Caki2 (cell line): ENCODE measurements at places on chromosomes 5 and 9. TPM values are rescaled to one million over a fixed set of nuclear protein-coding genes. Genes with fewer than 3 reads are reported as not detected.
A peak's percentile ranks its signal among the peaks of the same experiment; 100 is the strongest.

The EPB41L4A gene
- total RNA-seq, result 12.6 and 20.7 TPM in 2 replicates

The DPYSL3 gene
- total RNA-seq, result 186 and 226 TPM in 2 replicates

The KIF27 gene
- total RNA-seq, result 0.67 and 4.8 TPM in 2 replicates

The PCA3 gene
- not detected in 2 replicates for total RNA-seq

The TTC16 gene
- total RNA-seq, result 0.67 TPM in 1 of 2 replicates, not detected in the other

The DHX29 gene
- total RNA-seq, result 5.1 and 8.6 TPM in 2 replicates

GRCh38 chr9:109813829-109814228 lies 33.8 kb downstream of the PALM2AKAP2 start:
- DNase-seq, result no peak

DNA sequence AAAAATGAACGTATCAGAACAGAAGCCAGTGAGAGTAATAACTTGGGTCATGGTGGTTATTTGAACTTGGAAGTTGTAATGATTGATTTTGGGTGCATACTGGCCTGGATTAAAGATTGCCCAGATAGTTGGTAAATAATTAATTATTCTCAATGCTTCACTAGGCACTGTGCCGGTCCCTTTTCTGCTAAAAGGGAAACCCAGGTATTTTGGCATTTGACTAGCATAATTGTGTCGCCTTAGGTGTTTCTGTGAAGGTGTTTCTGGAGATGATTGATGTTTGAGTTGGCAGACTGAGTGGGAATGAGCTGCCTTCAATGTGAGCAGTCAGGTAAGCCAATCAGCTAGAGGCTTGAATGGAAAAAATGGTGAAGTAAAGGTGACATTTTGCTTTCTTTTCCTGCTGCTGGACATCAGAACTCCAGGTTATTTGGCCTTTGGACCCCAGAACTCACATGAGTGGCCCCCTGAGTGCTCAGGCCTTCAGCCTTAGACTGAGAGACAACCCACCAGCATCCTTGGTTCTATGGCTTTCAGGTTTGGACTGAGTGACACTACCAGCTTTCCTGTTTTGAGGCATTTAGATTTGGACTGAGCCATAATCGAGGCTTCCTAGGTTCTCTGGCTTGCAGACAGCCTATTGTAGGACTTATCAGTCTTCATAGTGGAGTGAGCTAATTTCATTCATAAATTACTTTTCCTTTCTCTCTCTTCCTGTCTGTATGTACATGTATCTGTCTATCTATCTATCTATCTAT lies 120.7 kb upstream of the PAPPA start:
- DNase-seq, result peak; percentile 73

- no peak for DNase-seq
Measured at GRCh38 chr5:150624334-150625163, 15.9 kb upstream of the SYNPO start.

DNA sequence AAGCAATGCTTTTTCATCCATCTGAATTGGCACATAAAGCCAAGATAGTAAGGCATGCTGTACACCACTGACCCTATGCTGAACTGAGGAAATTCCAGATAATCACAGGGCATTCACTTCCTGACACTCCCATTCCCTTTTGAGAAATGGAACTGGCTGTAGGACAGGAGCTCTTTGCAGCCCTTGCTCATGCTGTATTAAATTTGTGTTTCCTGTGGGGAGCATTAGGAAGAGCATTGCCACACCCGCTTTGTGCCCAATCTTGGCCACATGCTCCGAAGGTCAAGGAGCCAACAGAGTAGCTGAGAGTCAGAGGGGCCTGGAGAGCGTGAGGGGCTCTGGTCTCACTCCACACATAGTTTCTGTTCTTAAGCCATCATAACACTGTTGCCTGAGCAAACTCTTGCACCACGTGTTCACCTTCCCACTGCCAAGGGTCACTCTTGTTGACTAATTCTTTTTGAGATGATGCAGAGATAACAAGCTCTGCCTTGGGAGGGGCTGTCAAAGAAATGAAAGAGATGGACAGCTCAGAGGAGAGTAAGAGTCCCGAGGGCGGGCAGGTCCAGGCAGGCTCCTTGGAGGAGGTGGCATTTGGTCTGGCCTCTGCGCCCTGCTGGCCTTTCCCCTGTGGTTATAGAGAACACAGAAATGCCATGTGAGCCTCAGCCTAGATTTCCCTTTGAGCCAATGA lies 31.7 kb upstream of the ARAP3 start:
- peak; percentile 94 for DNase-seq

DNA sequence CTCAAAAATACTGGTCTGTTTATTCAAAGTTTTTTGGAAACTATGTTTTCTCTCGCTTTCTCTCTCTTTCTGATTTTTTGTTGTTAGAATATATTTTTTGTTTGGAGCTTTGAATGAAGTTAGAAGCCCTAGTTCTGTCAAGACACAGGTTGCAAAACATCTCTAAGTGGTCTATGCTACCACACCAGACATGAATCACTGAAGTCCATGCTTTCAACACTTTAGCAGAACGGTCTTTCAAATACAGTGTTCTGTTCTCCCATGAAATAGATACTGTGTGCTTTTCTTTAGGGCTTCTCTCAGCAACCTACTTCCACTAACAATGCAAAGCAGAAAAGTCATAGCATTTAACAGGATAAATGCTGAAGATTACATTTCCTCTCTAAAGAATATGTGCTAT lies 392.5 kb downstream of the TMEM167A start:
- no peak for DNase-seq

- DNase-seq, result no peak
Measured at GRCh38 chr9:4563105-4563504, 72.8 kb downstream of the SLC1A1 start.

DNA sequence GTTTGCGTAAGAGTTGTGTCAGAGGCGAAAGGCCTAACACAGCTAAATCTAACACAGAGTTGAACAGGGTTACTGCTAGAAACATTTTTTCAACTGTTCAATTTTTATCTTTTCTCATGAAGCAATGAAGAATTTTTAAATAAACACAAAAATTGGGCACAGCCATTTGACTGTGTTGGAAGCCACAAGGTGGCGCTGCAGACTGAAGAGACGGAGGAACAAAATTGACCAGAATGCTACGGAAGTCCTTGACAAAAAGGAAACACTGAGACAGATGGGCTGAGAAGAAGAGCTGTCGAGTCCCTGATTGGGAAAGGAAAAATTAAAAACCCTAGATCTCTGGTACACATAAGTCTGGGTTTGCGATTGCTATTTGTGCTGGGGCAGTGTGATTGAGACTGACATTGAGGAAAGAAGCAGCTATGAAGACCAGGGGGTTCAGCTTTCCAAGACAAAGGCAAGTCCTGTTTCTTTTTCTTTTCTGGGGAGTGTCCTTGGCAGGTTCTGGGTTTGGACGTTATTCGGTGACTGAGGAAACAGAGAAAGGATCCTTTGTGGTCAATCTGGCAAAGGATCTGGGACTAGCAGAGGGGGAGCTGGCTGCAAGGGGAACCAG lies at the start of gene PCDHB9:
Gene PCDHB9 (plus strand): TSS at position 265 of the 616 bp plus-strand sequence. CDS start 158 bp downstream, at position 423.
- peak; percentile 5 for DNase-seq

- DNase-seq, result no peak
Measured at GRCh38 chr9:80191108-80191507, 619.3 kb downstream of the TLE4 start.

GRCh38 chr5:167205881-167206280 lies 1085.6 kb upstream of the WWC1 start:
- no peak for DNase-seq

GRCh38 chr9:136762915-136763648 lies 1.2 kb downstream of the LCN15 start:
- no peak for DNase-seq

DNA sequence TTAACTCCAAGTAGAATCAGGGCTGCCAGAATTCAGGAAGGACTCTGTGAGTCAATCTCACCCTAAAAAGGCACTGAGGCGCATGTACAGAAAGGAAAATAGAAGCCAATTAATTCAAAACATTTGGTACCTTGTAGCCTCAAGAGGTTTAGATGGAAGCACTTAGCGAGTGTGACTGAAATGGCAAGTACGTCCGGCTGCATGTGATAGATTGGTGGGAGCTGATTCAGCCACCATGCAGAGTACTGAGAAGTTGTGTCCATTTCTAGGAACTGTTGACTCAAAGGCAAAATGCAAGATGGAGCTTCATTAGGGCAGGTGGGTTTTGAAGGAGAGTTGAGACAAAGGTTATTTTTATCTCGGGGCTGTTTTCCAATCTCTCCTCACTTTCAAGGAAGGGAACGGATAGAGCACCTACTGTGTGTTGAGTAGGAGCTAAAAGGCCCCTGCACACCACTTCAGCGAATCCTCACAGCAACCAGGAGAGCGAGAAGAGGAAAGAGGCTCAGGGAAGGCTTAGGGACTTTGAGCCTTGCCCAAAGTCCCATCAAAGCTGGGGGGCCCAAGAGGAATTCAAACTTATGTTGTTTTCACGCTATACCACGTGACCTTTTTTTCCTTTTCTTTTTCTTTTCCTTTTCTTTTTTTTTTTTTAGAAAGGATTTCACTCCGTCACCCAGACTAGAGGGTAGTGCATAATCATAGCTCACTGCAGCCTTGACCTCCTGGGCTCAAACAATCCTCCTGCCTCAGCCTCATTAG lies 34.6 kb upstream of the CPEB4 start:
- no peak for DNase-seq

- no peak for DNase-seq
Measured at GRCh38 chr5:35240892-35241291, 10.6 kb upstream of the PRLR start.
